CD4-positive, CD25-positive, alpha-beta regulatory T cell (primary cell): ENCODE measurements at places on chromosomes 4 and X.

DNA sequence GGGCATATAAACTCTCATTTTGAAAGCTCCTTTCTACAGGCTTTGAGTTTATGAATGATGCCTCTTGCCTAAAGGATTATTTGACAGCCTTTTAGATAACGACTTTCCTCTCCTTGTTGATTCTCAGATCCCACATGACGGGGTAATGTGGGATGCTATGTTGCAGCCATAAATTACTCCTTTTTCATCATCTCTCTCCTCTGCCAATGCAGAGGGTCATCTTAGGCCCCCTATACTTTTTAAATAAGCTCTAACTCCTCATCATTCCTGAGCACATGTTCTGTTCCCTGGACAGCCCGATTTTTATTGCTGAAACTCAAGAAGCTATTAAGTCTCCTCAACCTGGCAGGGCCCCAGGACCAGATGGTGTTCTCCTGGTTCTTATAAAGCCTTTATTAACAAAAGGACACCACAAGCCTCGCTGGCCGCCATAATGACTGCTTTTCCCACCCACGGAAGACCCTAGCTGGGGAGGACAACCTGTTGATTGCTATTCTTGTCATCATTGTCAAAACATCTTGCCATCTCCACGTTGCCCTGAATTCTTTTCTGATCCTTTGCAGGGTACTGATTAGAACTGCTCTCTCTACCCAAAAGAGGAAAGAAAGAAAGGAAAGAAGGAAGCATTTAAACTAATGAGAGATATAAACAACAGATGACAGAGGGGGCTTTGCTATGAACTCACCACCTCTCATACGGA, 150.7 kb downstream of the DHX15 start:
- no peak overlapping the region for H3K27ac ChIP-seq
- H3K27me3 ChIP-seq = no peaks in the 10 kb centered on the region
- H3K4me1 ChIP-seq = no peaks in the 10 kb centered on the region

GRCh38 chrX:123399709-123400108, 215.6 kb downstream of the GRIA3 start:
- DNase-seq = no peak
- no peak overlapping the region for H3K4me3 ChIP-seq
- no peaks in the 10 kb centered on the region for H3K4me1 ChIP-seq
- no peaks in the 10 kb centered on the region for H3K36me3 ChIP-seq

DNA sequence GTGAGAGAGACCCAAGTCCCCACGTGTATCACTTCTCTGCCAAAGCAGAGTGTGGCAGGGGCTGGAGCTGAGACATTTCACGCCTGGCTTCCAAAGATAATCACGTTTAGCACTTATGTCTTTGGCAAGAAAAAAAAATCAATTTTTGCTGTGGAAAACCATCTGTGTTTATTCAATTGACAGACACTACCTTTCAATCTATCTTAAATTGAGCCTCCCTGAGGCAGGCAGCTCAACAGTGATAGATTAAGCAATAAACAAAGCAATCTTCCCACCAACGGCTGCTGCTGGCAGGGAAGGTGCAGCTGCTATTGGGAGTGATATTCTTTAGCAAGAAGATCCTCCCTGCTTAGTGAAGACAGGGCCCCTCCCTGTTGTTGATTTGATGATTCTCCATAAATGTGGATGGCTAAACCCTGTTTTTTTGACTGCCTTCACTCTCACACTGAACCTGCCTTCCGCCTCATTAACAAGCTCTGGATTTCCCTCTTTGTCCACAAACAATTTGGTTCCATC, 11.6 kb upstream of the MAGEB17 start:
- no peaks in the 10 kb centered on the region for H3K27me3 ChIP-seq
- H3K4me1 ChIP-seq = no peaks in the 10 kb centered on the region
- no peak overlapping the region for H3K4me3 ChIP-seq
- DNase-seq = no peak

DNA sequence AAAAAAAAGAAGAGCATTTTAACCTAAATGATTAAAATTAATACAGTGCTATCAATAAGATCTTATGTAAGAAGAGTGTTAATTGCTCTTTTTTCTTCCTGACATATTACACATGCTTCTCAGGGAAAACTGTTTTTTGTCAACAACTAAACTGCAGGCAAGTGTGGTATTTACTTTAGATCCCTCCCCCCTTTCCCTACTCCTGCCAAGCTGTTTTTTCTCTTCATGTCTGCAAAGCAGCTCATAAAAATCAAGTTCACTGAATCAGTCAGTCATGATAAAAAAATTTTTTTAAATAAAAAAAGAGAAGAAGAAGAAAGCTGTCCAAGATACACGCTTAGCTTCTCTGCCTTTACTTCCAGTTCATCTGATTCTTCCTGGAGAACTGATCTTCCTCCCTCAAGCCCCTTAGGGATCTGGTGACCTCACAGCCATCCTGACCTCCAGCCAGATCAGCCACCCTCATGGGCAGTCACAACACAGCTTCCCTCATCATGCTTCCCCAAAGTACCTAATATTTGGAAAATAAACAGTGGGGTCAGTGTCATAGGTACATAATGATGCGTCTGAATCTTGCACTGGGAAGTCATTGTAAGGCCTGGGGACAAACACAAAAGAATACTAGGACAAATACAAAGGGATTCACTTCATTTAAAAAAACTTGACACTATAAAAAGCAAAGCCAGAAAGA, 87.0 kb downstream of the ZNF827 start:
- no peak for DNase-seq
- no peaks in the 10 kb centered on the region for H3K27me3 ChIP-seq
- no peak overlapping the region for H3K27ac ChIP-seq
- H3K36me3 ChIP-seq = no peaks in the 10 kb centered on the region
- H3K4me1 ChIP-seq = no peaks in the 10 kb centered on the region
- H3K4me3 ChIP-seq = no peak overlapping the region

- H3K27me3 ChIP-seq = no peaks in the 10 kb centered on the region
- H3K4me1 ChIP-seq = no peaks in the 10 kb centered on the region
- DNase-seq = no peak
- H3K4me3 ChIP-seq = no peak overlapping the region
- no peak overlapping the region for H3K27ac ChIP-seq
- H3K36me3 ChIP-seq = no peaks in the 10 kb centered on the region
These were observed 110.2 kb upstream of the ENPEP start for GRCh38 chr4:110365761-110366160.

GRCh38 chr4:76830964-76831703, 66.8 kb downstream of the SOWAHB start:
- no peaks in the 10 kb centered on the region for H3K36me3 ChIP-seq
- no peak overlapping the region for H3K4me3 ChIP-seq
- DNase-seq = no peak
- H3K4me1 ChIP-seq = no peaks in the 10 kb centered on the region
- no peaks in the 10 kb centered on the region for H3K27me3 ChIP-seq

GRCh38 chr4:152039023-152039481, 278.2 kb upstream of the GATB start:
- no peaks in the 10 kb centered on the region for H3K4me1 ChIP-seq
- no peak for DNase-seq
- no peak overlapping the region for H3K4me3 ChIP-seq
- H3K36me3 ChIP-seq = no peaks in the 10 kb centered on the region

GRCh38 chr4:7827566-7827965, 112.1 kb downstream of the AFAP1 start:
- peak overlapping the region; percentile 62 for H3K27ac ChIP-seq
- no peaks in the 10 kb centered on the region for H3K36me3 ChIP-seq
- peaks cover 43% of the 10 kb centered on the region for H3K4me1 ChIP-seq
- H3K27me3 ChIP-seq = no peaks in the 10 kb centered on the region

GRCh38 chr4:70522626-70523025, 4.3 kb downstream of the AMTN start:
- no peaks in the 10 kb centered on the region for H3K27me3 ChIP-seq
- H3K36me3 ChIP-seq = no peaks in the 10 kb centered on the region
- no peak overlapping the region for H3K27ac ChIP-seq

GRCh38 chr4:182875453-182876405, 41.5 kb downstream of the DCTD start:
- no peaks in the 10 kb centered on the region for H3K27me3 ChIP-seq
- H3K36me3 ChIP-seq = no peaks in the 10 kb centered on the region
- no peaks in the 10 kb centered on the region for H3K4me1 ChIP-seq
- no peak overlapping the region for H3K4me3 ChIP-seq
- no peak for DNase-seq

DNA sequence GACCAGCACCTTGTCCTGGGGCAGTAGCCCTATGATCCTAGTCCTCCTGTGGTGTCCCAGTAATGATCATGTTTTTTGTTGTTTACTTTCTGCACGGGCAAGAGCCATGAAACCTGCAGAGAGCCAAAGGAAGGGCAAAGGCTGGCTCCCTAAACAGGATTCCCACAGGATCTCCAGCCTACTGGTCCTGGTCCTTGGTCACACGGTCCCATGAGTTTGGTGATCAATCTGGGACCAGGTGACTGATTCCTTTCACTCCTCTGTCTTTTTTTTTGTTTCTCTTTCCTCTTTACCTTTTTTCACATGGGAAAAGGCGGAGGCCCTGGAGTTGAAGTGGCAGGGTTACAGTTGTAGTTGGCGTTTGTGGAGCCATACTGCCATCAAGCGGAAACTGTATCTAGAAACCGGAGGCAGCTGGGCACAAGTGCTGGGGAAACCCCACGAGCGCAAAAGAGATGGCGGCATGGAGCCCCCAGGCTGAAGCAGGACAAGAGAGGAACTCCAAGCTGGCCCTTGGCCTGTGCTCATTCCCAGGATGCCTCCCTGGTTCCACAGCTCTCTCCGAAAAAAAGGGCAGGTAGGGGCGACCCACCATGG, 34.6 kb downstream of the NBDY start:
- peak overlapping the region; percentile 48 for H3K4me3 ChIP-seq
- H3K27me3 ChIP-seq = no peaks in the 10 kb centered on the region
- H3K4me1 ChIP-seq = peaks cover 49% of the 10 kb centered on the region
- peak; percentile 89 for DNase-seq
- H3K36me3 ChIP-seq = no peaks in the 10 kb centered on the region
- H3K27ac ChIP-seq = peak overlapping the region; percentile 79

- H3K4me1 ChIP-seq = no peaks in the 10 kb centered on the region
- no peak for DNase-seq
- no peaks in the 10 kb centered on the region for H3K36me3 ChIP-seq
- H3K27me3 ChIP-seq = no peaks in the 10 kb centered on the region
- no peak overlapping the region for H3K4me3 ChIP-seq
- no peak overlapping the region for H3K27ac ChIP-seq
These were observed 23.6 kb upstream of the SMPX start for GRCh38 chrX:21781525-21781924.

- H3K4me3 ChIP-seq = no peak overlapping the region
- DNase-seq = no peak
- no peaks in the 10 kb centered on the region for H3K4me1 ChIP-seq
- no peaks in the 10 kb centered on the region for H3K36me3 ChIP-seq
These were observed 182.2 kb upstream of the KCNIP4 start for GRCh38 chr4:22130741-22131140.

GRCh38 chrX:55695227-55696018, 22.1 kb upstream of the RRAGB start:
- H3K4me3 ChIP-seq = peak overlapping the region; percentile 47
- no peak for DNase-seq
- H3K36me3 ChIP-seq = no peaks in the 10 kb centered on the region
- H3K27me3 ChIP-seq = no peaks in the 10 kb centered on the region
- no peaks in the 10 kb centered on the region for H3K4me1 ChIP-seq
- H3K27ac ChIP-seq = peak overlapping the region; percentile 1

GRCh38 chrX:110669572-110669971, 126.0 kb downstream of the CHRDL1 start:
- H3K4me1 ChIP-seq = no peaks in the 10 kb centered on the region
- H3K4me3 ChIP-seq = no peak overlapping the region
- no peak overlapping the region for H3K27ac ChIP-seq
- no peaks in the 10 kb centered on the region for H3K27me3 ChIP-seq
- H3K36me3 ChIP-seq = no peaks in the 10 kb centered on the region

DNA sequence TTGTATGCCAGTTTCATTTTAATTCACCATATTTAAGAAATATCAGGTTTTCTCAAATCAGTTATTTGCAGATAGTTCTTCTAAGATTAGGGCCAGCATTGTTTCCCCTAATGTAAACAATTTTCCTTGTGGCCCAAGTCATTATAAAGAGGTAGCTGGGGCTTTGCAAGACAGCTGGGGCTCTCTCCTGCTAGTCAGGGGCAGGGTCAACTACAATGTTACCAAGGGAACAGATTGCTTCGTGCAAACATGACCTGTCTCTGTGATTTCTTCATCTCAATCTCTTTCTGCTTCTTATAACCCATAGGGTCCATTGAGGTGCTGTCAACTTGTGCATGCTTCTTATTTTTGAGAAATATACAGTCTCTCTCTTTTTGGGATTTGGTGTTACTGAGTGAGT, 12.1 kb downstream of the ARMCX6 start:
- no peak overlapping the region for H3K4me3 ChIP-seq
- H3K27ac ChIP-seq = no peak overlapping the region
- no peaks in the 10 kb centered on the region for H3K4me1 ChIP-seq
- H3K27me3 ChIP-seq = no peaks in the 10 kb centered on the region
- H3K36me3 ChIP-seq = no peaks in the 10 kb centered on the region
- no peak for DNase-seq
